ENCODE measurements at places on chromosomes 1 and 21. TPM values are rescaled to one million over a fixed set of nuclear protein-coding genes. Genes with fewer than 3 reads are reported as not detected.

Gene HNRNPCL2
- total RNA-seq = not detected

Gene VPS26C
- 41.1 TPM for total RNA-seq

Gene PLA2G5
- total RNA-seq = 0.49 TPM

Gene ZBTB21
- total RNA-seq = 9.6 TPM

Gene KCNJ9
- total RNA-seq = 10.6 TPM

Gene SNIP1
- total RNA-seq = 14.3 TPM

Data from temporal lobe (tissue), 4 donors.